ENCODE measurements at places on chromosomes 13 and 19. TPM values are rescaled to one million over a fixed set of nuclear protein-coding genes. Genes with fewer than 3 reads are reported as not detected.

- no peak for DNase-seq
Measured at GRCh38 chr13:23687614-23688013, 117.4 kb downstream of the TNFRSF19 start.

Gene PCP2
- 2.8 TPM for total RNA-seq

Gene ODAD3
- total RNA-seq, result not detected

DNA sequence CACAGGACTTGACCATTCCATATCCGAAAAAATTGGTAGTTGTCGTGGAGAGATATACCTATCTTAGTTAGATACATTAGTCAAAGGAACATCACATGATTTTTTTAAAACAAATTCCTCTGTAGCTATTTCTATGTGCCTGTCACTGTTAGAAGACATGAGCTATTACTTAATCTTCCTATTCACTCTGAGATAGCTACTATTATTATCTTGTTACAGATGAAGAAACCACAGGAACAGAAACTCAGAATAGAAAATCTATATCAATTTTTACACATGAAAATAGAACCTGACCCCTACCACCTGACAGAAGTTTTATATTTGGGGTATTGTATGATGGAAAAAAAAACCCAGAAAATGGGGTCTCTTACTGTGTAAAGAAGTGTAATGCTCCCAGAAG is 68.9 kb upstream of the TDRD3 start:
- no peak for DNase-seq

Gene RNF113B
- not detected for total RNA-seq

Gene WDR62
- total RNA-seq, result 3.3 TPM

- no peak for DNase-seq
Measured at GRCh38 chr13:55091172-55091571, 2049.5 kb upstream of the PRR20A start.

- DNase-seq, result no peak
Measured at GRCh38 chr19:56130006-56130405, 8.9 kb upstream of the ZNF787 start.

DNA sequence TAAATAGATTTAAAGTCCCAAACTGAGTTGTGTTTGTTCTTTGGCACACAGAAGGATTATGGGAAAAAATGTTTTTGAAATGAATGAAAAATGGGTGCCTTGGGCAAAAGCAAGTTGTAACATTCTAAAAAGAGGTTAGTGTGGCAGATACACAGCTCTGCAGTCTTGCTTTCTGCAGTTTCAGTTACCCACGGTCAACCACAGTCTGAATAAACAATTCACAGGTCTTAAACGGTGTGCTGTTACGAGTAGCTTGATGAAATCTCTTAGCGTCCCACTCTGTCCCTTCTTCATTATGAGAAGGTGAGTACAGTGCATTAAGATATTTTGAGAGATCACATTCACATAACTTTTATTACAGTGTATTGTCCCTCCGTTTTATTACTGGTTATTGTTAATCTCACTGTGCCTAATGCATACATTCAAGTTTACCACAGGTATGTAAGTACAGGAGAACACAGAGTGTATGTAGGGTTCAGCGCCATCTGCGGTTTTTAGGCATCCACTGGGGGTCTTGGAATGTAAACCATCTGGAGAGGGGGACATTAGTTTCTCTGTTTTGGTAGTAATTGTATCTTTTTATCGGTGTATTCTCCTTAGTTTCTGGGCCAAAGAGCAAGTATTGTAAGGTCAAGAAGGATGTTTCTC is 8.1 kb downstream of the FARP1 start:
- DNase-seq, result no peak

- no peak for DNase-seq
Measured at GRCh38 chr19:54668353-54668752, 5.6 kb downstream of the LILRB4 start.

Gene CYP4F12
- not detected for total RNA-seq

Gene ZNF480
- 24.0 TPM for total RNA-seq

- no peak for DNase-seq
Measured at GRCh38 chr19:5799247-5800241, 5.3 kb upstream of the NRTN start.
